Gastroesophageal sphincter (tissue), 4 donors: ENCODE measurements at places on chromosomes 11 and 22.

- ATAC-seq = no peak
These were observed 66.2 kb downstream of the FZD4 start for GRCh38 chr11:86889001-86889341.

DNA sequence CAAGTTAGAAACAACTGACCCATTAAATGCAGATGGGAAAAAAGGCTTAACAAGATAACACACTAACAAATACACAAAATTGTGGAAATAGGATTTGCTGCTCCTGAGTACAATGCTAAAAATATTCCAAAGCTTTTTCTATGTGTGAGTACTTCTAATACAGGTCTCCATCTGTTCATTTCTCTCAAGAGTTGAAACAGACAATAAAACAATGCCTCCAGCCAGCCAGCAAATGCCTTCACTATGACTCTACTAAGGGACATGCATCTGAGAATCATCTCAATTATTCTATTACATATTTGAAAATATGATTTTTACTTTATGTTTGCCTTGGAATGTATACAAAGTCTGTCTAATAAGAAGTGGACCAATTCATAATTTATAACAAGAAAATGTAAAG lies 119.0 kb downstream of the CADM1 start:
- no peak for ATAC-seq

DNA sequence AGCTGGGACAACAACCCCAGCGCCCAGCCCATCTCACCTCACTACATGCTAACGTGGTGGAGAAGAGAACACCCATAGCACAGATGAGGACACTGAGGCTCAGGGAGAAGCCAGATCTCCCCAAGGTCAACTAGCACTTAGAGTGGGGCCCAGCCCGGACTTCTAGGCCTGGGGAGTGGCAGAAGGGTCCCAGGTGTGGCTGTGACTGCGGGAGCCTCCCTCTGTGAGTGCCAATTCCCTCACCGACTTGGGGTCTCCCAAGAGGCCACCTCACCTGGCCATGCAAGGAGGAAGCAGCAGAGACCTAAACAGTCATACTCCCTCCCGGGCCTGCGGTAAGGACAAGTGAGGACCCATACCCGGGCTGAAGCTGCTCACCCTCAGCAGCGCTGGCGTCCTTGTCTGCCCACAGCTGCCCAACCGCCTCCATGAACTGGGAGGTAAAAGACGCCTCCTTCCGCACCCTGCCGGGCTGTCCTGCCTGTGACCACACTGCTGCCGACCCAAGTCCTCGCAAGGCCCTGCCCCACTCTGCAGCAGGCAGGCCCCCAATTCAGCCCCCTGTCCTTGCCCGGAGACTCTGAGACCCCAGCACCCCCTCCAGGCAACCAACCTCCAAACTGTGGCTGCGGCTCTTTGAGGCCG lies 93.2 kb upstream of the RTL6 start:
- ATAC-seq = no peak

GRCh38 chr11:122360875-122361274 lies 244.9 kb upstream of the BLID start:
- no peak for ATAC-seq

DNA sequence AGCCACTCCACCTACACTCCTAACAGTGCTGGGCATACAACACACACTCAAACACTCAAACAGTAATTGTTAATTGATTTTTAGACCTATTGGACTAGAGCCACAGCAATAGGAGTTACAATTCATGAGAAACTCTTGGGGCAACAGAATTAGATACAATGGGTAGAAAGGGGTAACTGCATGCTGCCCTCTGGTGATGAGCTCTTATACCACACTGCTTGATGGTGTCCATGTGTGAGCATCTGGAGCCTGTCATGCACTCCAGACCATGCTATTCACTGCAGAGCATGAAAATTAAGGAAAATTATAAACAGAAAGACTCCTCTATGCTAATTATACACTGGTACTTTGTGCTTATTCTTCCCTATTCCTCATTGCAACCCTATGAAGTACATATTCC lies 975.5 kb upstream of the CCDC90B start:
- no peak for ATAC-seq

DNA sequence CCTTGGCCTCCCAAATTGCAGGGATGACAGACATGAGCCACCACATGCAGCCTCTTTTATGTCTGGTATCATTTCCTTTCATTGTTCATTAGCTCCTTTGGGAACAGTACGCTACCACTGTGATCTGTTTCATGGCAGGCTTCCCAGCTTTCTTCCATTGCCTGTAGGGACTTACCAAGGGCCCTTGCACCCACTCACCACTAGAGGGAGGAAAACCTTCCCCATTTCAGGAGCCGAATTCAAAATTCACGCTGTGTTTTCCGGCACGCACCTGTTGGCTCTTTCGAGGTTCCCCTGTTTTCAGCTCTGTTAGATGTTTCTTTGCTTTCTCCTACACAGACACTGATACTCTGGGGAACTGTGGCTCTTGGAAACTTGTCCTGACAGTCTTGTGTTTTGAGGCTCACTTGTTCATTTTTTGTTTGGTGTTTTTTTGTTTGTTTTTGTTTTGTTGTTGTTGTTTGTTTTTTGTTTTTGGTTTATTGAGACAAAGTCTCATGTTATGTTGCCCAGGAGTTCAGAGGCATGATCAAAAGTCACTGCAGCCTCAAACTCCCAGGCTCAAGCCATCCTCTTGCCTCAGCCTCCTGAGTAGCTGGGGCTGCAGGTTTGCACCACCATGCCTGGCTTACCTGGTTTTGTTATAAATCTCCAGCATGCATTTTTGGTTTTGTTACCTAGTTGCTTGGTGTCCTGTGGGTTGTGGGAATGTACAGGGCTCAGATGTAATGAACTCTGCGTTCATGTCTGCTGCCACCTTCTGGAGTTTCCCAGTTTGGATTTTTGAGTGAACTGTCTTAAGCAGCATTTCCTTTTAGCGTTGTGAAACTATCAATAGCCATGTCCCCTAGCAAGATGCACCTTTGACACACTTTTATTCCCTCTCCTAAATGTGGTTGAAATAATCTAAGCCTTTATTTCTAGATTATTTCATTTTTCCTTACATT lies 2.3 kb downstream of the KRTAP5-11 start:
- peak; percentile 71 for ATAC-seq

GRCh38 chr11:24324211-24324610 lies 172.6 kb upstream of the LUZP2 start:
- ATAC-seq = no peak

DNA sequence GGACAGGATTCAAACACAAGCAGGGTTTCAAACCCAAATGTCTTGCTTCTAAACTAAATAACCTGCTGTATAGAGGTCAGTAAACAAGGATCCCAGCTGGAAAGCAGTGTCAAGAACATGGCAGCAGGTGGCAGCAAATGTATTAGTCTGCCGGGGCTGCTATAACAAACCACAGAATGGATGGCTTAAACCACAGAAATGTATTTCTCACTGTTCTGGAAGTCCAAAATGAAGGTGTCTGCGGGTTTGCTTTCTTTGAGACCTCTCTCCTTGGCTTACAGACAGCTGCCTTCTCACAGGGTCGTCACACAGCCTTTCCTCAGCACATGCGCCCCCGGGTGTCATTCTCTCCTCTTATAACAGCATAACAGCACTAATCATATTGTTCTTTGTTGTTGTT lies 65.1 kb upstream of the LRRC55 start:
- no peak for ATAC-seq

DNA sequence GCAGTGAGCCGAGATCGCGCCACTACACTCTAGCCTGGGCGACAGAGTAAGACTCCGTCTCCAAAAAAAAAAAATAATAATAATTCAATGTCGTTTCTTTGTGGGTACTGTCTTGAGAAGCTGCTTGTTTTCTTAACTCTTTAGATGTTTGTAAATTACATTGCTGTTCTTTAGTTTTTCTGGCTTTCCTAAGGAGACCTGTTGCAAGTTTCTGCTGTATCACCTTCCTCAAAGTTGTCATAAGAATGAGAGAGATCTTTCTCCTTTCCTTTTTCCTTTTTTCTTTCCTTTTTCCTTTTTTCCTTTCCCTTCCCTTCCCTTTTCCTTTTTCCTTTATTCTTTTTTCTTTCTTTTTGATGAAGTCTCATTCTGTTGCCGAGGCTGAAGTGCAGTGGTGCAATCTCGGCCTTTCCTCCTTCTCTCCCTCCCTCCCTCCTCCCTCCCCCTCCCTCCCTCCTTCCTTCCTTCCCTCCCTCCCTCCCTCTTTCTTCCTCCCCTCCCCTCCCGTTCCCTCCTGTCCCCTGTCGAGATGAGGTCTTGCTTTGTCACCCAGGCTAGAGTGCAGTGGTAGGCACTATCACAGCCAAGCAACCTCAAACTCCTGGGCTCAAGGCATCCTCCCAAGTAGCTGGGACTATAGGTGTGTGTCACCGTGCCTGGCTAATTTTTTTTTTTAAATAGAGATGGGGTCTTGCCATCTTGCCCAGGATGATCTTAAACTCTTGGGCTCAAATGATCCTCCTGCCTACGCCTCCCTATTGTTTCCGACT lies 15.3 kb downstream of the HIPK3 start:
- no peak for ATAC-seq

- ATAC-seq = no peak
These were observed 19.2 kb downstream of the NECTIN1 start for GRCh38 chr11:119709638-119710346.

DNA sequence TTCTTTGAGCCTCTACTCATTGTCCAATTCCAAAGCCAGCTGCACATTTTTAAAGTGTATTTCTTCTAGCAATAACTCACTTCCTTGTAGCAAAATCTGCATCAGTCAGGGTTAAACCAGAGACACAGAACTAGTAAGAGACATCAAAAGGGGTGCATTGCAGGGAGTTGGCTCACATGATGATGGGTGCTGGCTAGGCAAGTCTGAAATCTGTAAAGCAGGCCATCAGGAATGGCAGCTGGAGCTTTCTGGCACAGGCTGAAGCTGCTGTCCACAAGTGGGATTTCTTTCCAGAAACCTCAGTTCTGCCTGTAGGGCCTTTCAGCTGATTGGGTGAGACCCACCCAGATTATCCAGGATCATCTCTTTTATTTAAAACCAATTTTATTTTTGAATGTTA lies 698.1 kb downstream of the NTM start:
- ATAC-seq = no peak

- no peak for ATAC-seq
These were observed 31.6 kb downstream of the BRSK2 start for GRCh38 chr11:1421291-1421690.

DNA sequence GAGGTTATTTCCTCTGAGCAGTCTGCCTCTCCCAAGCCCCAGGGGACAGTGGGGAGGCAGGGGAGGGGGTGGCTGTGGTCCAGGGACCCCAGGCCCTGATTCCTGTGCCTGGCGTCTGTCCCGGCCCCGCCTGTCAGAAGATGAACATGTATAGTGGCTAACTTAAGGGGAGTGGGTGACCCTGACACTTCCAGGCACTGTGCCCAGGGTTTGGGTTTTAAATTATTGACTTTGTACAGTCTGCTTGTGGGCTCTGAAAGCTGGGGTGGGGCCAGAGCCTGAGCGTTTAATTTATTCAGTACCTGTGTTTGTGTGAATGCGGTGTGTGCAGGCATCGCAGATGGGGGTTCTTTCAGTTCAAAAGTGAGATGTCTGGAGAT lies 3.1 kb downstream of the PIM3 start:
- ATAC-seq = no peak

GRCh38 chr11:18600915-18601569 lies 1.5 kb downstream of the MISFA start:
- ATAC-seq = peak; percentile 67

GRCh38 chr11:122038543-122038942 lies 77.5 kb downstream of the BLID start:
- ATAC-seq = peak; percentile 28

DNA sequence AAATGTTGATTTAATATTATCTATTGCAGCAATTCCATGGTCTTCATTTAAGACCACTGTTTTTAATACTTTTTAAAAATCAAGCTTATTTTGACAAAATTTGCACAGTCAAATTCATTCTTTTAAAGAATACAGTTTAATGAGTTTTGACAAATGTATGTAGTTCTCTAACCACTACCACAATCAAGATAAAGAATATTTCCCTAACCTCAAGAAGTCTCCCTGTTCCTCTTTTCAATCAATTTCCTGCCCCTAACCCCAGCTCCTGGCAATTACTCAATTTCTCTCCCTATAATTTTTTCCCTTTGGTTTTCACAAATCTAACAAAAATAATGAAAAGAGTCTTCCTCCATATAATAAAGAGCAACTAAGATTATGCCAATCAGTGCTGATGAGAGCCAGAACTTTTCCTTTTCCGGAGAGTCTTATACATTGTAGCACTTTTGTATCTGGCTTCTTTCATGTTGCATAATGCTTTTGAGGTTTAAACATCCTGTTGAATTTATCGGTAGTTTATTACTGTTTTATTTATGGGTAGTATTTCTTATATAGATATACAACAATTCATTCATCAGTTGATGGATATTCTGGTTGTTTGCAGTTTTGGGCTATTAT lies 231.7 kb downstream of the AASDHPPT start:
- ATAC-seq = no peak

DNA sequence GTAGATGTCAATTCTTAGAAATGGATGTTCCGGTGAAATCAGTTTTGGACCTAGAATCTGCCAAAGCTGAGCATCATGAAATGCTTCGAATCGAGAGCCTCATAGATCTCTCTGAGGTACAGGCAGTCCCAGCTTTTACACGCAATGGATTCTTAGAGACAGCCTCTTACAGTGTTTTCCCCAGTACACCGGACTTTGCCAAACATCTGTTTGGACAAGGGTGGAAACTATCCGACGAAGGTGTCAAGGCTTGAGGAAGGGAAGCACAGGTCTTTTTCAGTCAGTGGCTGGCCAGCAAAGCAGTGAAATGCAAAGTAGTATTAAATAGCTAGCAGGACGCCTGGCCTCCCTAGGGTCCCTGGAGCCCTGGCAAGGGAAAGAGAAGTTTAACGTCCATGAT lies 4.9 kb downstream of the GRK3 start:
- ATAC-seq = no peak

DNA sequence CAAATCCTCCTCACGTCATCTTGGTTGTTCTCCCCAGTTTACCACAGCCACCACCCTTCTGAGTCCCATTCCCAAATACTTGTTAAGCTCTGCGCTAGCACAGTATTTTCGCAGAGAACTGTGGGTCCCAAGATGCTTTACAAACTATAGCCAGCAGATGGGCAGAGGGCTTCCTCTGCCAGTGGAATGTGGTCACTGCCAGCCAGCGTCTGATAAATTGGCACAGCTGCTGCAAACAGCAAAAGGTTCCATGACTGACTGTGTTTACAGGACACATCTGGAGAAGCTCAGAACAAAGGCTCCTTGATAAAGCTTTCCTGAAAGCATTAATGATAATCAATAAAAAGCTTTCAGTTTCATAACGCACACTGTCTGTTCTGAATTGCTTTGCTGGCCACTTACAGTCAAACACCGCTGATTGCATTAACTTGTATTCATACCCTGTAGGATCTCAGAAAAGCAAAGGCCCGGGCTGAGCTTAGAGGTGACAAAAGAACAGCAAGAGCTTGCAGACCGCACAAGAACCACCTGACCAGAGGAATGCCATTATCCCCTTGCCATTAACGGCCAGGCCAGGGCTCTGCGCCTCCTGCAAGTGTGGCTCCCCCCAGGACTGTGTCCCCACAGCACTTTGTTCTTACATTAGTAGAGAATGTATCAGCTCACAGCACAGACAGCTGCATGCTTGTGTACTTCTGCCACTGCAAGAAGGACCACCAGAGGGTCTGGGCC lies 120.6 kb downstream of the MICAL3 start:
- no peak for ATAC-seq

- ATAC-seq = no peak
These were observed 48.6 kb upstream of the TMEM45B start for GRCh38 chr11:129766898-129767604.
